ENCODE measurements at places on chromosomes 12 and 14.

DNA sequence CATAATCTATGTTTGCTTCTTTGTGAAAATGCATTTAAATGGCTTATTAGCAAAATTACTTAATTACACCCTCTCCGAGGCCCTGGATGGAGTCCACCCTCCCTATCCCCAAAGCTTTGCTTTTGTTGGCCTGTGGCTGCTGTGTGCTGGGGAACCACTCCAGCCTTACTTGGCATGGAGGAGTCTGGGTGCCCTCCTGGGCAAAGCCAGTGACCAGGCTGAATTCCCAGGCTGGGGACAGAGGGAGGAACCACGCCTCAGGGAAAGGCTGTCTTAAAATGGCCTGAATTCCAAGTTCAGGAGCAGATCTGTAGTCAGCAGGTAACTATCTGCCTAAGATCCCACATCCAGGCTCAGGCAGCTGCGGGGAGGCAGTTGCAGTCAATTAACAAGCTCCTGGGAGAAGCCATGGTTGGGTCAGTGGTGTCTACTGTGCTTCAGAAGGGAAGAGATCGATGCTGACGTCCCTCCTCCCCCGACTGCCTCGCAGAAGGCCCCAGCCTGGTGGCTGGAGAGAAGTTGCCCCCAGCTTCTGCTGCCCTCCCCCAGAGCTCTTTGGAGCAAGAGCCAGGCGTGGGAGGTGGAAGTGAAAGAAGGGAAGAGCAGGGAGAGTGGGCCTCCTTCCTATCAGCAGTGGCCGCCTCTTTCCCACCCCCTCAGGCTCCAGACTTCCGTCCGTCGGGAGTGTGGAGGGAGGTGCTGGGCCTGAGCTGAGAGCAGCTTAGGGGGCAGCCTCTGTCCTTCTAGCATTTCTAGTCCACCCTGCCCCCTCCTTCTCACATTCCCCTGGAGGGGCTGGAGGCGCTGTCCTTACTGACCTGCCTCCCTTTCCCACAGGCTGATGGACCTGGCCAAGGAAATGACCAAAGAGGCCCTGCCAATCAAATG is 11.3 kb downstream of the VASH1 start:
- no peak for DNase-seq

- no peak for DNase-seq
Measured at GRCh38 chr12:66196806-66197205, 7.8 kb downstream of the IRAK3 start.

DNA sequence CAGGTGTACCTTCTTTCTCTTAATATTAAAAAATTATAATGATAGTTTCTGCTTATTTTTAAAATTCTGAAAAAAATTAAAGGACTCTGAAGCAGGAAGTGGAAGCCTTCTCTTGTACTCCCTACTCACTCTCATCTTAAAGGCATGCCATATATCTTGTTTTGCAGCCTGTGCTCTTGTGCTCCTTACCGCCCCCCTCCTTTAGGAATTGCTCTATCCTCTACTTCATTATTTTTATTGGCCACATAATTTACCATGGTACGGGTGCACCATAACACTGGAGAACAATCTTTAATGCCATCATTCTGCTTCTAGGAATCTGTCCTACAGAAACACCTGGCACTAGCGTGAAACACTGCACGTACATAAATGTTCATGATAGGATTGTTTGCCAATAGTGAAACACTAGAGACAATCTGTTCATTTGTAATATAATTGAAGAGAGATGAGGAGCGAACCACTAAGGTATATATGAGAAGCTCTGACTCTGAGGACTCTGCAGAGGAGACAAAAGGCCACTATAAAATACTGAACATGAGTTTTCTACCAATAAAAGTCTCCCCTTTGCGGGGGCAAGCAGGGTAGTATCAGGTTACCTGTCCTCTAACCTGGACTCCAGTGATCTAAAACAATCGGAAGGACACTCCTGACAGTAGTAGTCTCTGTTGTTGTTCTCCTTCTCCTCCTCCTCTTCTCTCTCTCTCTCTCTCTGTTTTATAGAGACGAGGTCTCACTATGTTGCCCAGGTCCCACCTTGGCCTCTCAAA is 6.3 kb upstream of the NYNRIN start:
- DNase-seq, result no peak

DNA sequence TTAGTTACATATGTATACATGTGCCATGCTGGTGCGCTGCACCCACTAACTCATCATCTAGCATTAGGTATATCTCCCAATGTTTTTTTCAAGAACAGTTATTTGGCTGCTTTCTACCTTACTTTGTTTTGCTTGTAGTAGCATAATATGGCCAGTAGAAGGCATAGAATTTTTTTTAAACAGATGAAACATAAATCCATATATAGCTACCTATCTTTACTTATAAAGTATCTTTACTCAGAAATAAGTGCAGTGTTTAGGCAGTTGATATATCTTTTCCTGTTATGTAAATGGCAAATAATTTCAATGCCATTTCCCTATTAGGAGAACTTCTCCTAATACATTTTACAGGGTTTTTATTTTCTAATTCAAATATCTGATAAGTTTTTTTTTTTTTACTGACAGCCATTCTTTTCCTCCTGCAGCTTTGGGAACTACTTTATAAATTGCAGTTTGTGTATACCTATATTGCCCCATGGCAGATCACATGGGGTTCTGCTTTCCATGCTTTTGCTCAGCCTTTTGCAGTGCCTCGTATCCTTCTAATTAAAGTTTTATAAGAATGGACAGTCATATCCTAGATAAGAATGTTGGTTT is 143.1 kb downstream of the PCNX1 start:
- no peak for DNase-seq

- DNase-seq, result no peak
Measured at GRCh38 chr12:3083241-3083920, 6.2 kb downstream of the TSPAN9 start.

DNA sequence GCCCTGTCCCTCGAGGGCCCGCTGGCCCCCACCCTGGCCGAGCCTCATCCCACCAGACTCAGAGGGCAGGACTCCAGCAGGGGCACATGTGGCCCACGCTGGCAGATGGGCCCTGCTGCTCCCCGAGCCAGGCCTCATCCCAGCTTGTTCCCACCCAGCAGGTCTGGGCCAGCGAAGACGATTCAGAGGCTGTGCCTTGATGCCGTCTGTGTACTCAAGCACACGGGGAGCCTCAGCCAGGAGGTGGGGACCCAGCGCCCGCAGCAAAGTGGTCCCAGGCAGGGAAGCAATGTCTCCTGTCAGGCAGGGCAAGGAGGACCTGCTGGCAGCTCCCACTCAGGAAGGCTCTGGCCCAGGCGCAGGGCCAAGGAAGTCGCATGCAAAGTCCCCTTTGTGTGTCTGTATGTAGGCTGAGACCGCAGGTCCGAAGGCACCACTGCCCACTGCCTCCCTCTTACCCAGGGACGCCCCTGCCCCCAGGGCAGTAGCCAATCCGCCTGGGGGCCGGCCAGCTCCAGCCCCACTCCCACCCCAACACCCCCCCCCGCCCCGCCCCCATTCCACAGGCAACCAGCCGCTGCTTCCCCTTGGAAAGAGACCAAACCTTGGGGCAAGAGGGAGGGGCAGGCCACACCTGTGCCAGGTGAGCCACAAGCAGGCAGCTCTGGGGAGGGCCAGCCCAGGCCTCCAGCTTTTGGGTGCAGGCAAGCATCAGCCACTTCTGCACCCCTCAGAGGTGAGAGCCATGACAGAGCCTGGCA is 9.4 kb downstream of the DEGS2 start:
- no peak for DNase-seq

- DNase-seq, result peak; percentile 29
Measured at GRCh38 chr12:107131832-107132616, 38.7 kb upstream of the CRY1 start.

DNA sequence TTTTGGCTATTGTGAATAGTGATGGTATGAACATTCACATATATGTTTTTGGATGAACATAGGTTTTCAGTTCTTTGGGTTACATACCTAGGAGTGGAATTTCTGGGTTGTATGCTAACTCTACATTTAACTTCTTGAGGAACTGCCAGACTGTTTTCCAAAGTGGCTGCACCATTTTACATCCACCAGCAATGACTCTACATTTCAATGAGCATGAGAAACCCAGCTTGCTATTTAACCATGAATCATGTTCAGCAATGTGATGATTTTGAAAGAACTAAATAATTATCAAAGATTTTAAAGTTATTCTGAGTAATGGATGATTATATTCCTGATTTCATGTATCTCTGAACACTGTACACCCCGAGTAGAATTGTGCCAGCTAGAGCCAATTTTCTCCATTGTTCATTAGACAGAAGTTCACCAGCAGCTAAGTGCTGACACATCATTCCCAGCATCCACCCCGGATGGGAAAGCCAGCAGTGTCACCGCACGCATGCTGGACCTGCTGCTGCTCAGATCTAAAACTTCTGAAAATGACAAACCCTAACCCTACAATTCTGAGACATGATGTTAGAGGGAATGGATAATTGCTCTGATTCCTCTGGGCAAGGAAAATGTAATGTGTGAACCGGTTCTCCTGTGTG is 13.3 kb upstream of the ANAPC5 start:
- no peak for DNase-seq

DNA sequence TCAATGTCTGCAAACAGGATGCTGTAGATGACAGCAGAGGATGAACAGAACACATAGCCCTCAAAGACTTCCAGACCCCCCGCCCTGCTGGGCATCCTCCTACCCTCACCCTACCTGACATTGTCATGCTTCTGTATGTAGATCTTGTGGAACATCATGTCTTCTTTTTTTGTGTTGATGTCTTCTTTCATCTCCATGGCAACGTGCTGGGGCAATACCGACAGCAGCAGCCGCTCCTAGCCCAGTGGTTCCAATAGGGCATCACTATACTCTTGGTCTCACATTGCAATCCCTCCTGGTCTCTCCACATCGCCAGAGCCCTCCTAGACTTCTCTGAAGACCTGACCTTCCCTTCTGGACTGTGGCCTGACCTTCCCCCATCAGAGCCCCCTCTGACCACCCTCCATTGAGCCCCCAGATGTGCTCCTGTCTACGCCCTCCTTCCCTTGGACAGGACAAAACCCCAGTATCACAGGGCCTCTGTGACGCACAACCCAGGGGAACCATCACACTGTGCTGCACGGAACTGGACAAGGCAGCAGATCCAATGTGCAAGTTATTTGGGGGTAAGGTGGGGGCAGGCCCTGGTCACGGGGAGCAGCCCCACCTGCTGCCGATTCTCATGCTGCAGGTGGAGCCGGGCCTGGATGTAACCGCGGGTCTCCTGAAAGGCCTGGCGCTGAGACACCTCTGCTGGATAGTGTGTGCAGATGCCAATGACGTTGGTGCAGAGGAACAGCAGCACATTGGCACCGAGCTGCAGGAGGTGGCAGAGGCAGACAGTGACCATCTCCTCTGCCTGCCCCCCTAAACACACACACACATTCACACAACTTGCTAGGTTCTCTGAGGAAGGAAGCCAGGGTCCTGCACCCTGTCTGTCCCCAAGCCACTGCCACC is 11.1 kb downstream of the ADCY6 start:
- no peak for DNase-seq

GRCh38 chr12:70994217-70994788 is 73.8 kb upstream of the PTPRR start:
- no peak for DNase-seq

GRCh38 chr14:105474483-105475268 is at the start of gene CRIP2:
Gene CRIP2 (plus strand): TSS chr14:105474821. CDS start chr14:105474863, 42 bp downstream.
- DNase-seq, result no peak

DNA sequence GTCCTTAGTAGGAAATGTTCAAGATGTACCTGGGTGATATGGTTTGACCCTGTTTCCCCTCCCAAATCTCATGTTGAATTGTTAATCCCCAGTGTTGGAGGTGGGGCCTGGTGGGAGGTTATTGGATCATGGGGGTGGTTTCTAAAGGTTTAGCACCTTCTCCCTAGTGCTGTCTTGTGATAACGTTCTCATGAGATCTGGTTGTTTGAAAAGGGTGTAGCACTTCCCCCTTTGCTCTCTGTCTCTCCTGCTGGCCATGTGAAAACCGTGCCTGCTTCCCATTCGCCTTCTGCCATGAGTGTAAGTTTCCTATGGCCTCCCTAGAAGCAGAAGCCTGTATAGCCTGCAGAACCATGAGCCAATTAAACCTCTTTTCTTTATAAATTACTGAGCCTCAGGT is 353.0 kb upstream of the SFSWAP start:
- DNase-seq, result no peak

DNA sequence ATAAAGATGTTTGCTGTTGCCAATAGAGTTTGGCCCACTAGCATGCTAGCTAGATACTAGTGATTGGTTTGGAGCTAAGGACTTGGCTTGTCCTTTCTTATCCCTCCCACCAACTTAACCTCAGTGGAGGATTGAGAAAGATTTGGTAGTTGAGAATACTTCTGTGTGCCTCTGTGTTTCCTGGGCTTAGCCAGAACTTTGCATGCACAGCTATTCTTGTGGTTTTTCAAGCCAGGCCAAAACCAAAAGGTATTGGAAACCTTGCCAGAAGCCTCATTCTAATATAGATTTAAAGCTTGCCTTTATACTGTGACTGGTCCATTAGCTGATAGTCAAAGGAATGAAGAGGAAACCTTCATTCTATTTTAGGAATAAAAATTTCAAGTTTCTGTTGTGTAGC is 188.5 kb downstream of the CCDC91 start:
- no peak for DNase-seq

DNA sequence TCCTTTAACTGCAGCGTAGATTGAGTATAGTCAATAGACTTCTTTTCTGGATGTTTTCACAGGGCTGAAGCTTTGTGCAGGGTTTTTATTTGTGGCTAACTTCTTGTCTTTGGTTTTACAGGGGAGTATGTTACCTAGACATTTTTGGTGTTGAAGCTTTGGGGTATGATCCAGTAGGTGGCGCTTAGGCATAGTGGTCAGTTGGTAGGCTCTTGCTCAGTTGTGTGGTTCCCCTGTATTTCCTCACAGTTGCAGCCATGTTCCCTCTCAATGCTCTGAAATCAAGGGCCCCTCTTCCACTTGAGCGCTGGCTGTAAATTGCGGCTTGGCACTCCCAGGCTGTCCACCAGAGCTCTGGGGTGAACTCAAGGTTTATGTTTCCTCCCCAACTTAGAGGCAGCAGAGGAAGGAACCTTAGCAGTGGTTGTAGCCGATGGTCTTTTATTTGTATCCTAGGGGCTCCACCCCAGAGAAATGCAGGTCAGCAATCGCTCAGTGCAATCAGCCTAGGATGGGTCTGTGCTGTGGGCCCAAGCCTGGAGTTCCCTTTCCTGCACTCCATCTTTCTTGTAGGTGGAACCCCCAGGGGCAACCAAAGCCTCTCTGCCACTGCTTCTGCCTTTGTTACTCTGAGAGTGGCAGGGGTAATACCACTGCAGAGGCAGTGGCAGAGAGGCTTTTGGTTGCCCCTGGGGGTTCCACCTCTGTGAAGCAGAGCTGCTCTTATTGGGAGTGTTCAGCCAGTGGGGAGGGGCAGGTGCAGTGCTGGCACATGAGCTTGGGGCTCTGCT is 55.1 kb downstream of the CMAS start:
- no peak for DNase-seq

GRCh38 chr12:115983226-115983798 is 294.2 kb downstream of the MED13L start:
- DNase-seq, result no peak

- DNase-seq, result no peak
Measured at GRCh38 chr12:106602076-106602475, 19.3 kb downstream of the RFX4 start.

GRCh38 chr12:130765186-130765659 is 49.1 kb upstream of the RIMBP2 start:
- DNase-seq, result peak; percentile 9

Data from HS-5 (cell line).